Type B pancreatic cell (in vitro differentiated cells): ENCODE measurements at places on chromosomes 6 and 20.
A peak's percentile ranks its signal among the peaks of the same experiment; 100 is the strongest.

DNA sequence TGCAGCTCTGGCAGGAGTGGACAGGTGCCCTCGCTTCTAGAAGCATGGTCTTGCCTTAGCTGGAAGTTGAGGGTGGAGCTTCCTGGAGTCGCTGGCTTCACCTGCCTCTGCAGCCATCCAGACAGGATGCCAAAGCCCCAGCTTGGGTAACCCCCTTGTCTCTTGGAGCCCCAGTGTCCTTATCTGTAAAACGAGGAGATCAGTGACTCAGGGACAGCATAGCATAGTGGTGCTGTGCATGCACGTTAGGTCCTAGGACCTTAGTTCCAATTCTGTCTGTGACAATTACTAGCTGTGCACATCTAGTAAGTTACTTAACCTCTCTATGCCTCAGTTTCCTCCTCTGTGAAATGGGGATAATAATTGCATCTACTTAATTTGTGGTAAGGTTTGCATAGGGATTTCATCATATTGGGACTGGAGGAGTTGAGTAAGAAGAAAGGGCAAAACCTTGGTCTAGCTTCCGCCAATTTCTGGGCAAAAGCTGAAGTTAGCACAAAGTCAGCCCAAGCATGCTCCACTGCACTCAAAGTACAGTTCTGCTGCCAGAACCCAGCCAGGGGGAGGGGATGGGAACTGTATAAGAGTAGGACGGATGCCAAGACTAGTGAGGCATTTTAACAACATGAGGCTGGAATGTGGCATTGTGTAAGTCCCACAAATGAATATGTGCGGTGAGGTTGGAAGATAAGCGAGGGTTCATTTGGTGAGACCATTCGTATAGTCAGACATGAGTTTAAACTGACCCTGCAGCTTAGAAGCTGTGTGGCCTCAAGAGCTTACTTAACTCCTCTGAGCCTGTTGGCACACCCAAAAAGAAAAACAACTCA, 24.5 kb downstream of the TOX2 start:
- no peak for DNase-seq

DNA sequence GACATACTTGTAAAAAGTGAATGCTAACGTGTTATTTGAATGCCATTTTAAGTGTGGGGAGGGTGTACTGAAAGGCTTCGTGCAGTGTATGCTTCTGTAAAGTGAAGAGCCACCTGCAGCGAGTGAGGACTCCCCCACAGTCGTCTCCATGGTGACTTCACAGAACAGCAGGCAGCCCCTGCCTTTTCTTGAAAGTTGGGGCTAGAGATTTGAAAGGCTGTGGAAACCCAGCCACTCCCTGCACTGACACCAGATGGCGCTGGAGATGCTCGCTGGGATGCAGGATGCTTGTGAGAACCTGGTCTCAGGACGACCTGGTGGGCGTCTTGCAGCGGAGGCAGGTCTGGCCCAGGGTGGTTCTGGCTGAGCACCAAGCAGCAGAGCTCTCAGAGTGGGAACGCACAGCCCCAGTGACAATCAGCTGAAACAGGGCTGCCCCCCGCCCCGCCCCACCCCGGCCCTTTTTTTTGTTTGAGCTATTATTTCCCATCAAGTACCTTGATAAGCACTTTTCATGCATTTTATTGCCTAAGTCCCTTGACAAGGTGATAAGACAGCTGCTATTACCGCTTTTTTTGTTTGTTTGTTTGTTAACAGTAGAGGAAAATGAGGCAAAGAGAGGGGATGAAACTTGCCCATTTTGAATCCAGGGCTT, 150.3 kb downstream of the SYCP2 start:
- DNase-seq, result peak; percentile 78

GRCh38 chr6:36133912-36134311, 3.6 kb downstream of the MAPK13 start:
- DNase-seq, result no peak

GRCh38 chr20:44188752-44189151, 1.8 kb upstream of the JPH2 start:
- DNase-seq, result no peak

DNA sequence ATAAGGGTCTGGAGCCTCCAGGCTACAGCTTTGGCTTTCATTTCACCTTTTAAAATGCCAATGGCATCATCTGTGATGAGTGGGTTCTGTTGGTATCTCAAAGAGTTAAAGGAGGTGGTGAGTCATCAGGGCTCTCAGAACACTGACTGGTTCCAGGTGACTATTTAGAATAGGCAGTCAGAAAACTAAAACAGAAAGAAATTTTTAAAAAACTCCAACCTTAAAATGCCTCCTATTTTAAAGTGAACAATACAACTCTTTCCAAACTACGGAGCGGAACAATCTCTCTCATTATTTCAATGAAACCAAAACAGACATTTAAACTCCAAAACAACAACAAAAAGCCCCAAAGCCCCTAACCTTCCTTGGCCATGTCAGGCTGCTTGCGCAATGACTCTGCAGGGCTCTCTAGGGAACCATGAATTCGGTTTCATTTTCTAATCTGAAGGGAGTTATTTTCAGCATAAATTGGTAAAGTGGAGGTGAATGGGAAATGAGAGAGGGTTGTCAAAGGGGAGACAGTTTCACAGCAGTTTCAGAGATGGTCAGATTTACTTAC, 194.9 kb downstream of the KIF6 start:
- DNase-seq, result no peak

- DNase-seq, result no peak
These were observed 52.7 kb downstream of the SOD2 start for GRCh38 chr6:159640322-159640721.

DNA sequence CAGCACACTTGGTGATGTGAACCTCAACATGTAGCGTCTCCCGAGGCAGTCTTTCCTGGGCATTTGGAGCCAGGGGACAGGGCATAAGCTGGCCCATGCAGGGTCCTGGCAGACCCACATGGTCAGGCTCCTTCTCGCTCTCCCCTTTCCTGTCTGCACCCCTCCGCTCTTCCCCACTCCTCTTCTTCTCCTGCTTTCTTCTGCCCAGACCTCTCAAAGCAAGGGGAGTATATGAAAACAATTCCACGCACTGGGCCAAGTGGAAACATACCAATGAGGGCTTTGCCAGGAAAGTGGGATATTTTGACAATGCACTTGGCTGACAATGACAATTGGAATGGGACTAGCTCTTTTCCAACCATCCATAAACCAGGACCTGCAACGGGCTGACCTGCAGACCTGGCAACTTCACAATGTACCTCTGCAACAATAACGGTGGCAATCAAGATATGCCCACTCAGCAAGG, 58.9 kb upstream of the TRAF3IP2 start:
- DNase-seq, result no peak

GRCh38 chr6:125747589-125748405, 1.6 kb upstream of the HEY2 start:
- no peak for DNase-seq

- DNase-seq, result no peak
These were observed 225.7 kb upstream of the SULF2 start for GRCh38 chr20:48011025-48011424.

DNA sequence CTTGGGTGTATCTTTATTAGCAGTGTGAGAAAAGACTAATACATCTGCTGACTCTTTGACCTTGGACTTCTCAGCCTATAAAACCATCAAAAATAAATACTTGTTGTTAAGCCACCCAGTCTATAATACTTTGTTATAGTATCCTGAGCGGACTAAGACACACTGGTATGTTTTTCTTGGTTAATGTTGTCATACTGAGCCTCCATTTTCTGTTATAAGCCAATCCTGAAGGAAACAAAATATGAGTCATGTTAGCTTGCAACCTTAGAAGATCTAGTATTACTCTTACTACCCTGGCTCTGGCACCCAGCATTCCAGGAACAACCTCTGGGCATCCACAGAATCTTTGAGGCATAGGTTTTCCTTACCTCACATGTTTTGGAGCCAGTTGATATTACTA, 307.2 kb downstream of the FRK start:
- no peak for DNase-seq

DNA sequence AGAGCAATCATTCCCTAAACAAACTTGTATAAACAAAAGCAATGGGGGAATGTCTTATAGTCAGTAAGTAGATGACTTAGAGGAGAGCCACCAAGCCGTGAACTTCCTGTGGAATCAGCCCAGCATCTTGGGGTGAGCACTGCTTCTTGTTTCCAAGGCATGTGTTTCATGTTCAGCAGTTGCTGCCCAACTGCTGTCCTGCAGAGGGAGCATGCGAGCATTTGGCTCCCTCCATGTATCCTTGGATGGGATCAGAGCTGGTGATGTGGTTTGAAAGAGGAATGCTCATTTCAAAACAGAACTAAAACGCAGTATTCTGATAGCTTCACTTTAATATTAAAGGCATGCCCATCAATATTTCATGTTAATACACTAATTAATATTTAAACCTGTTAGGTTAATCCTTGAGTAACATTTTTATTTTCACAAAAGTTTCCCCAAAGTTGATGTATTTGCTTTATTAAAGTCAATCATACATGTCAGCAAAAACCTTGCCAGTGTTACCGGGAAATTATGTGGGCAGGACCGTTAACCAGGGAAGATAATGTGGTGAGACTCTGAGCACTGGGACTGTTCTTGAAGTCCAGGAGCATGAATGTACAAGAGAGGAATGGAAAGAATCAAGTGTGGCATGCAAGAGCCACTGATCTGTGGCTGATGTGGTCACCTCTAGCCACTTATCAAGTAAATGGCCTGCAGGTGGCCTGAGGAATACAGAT, 172.1 kb upstream of the GGTLC1 start:
- DNase-seq, result no peak

DNA sequence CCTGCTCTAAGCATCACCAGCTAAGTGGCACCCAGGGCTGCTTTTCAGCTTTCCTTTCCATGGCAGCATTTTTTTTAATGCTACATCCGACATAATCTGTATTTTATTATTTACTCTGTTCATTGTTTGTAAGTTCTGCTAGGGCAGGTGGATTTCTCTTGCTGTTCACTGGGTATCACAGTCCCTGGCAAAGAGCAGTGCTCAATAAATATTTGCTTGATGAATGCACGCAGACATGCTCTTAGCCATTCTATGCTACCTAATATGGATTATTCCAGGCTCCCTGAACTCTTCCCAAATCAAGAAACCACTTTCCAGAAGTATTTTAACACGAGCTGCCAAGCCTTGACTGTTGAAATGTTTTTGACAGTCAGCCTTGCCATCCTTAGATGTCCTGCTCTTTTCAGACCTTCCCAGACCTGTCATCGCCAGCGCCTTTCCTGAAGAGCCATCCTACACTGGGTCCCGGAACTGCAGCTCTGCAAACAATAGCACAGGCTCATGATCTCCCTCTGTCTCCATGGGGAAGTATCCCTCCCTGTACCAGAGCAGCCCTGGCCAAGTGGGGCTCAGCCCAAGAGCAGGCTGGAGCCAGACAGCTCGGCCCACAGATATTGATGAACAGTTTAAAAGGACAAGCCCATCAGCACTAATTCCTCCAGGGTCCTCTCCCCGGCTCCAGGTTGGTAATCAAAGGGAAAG, 136.5 kb upstream of the CDH4 start:
- DNase-seq, result no peak

DNA sequence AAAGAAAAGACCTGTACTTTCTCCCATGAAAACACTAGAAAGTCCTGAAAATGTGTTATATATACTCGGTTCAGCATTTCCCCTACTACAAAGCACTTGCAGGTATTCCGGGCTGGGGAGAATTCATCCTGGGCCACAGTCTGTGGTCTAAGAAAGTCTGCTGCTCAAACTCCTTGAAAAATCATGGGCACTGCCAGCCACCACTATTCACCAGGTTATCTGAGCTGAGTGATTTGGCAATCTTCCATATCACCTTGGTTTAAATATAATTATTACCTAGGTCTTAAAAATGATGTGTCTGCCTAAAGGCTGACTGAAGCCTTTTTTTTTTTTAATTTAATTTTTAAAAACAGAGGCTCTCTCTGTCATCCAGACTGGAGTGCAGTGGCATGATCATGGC, 11.3 kb downstream of the FKBP5 start:
- DNase-seq, result no peak

GRCh38 chr6:170172825-170173256, 118.0 kb downstream of the DLL1 start:
- peak; percentile 60 for DNase-seq

GRCh38 chr6:100228437-100228833, 234.4 kb upstream of the MCHR2 start:
- DNase-seq, result no peak

GRCh38 chr6:124055395-124055794, 251.7 kb downstream of the NKAIN2 start:
- DNase-seq, result no peak

DNA sequence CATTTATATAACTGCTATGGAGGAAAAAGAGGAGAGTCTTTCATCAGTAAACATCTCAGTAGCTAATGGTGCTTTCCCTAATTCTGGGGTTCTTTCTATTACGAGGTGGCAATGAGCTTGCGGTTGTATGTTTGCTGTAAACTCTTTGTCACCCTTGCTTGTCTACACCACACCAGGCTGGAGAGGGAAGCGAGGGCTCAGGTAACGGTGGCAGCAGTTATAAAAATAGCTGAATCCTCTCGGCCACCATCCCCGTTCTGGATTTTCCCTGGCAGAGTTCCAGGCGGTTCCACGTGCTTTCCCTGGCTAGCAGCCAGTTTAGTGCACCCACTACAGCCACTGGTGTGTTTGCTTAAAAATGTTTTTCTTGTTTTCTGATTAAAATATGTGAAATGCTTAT, 39.0 kb downstream of the MAS1 start:
- no peak for DNase-seq

- no peak for DNase-seq
These were observed 4.8 kb downstream of the GMNN start for GRCh38 chr6:24779416-24780016.

GRCh38 chr6:131972741-131973140, 21.6 kb upstream of the CCN2 start:
- DNase-seq, result no peak

GRCh38 chr6:169573883-169574282, 127.9 kb downstream of the WDR27 start:
- no peak for DNase-seq

DNA sequence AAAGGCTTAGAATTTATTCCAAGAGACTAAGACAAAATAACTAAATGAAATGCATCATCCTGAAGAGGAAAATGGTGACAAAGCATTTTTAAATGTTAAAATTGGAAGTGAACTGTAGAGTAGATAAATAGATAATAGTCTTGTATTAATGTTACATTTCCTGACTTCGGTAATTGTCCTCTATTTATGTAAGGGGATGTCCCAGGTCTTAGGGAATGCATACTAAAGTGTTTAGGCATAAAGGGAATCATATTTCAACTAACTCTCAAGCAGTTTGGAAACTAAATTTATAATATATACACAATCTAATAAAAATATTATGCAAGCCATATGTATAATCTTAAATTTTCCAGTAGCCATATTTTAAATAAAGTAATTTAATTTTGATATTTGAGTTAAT, 159.3 kb downstream of the WDR27 start:
- DNase-seq, result no peak
